LHCN-M2 (cell line): ENCODE measurements at places on chromosomes 1 and 21.

GRCh38 chr1:2499986-2500596, 24.0 kb downstream of the PLCH2 start:
- DNase-seq, result no peak

- DNase-seq, result peak; percentile 100
Observed at GRCh38 chr1:165898837-165899236, 71.4 kb downstream of the UCK2 start.

- no peak for DNase-seq
Observed at GRCh38 chr1:11927866-11928592, 1.8 kb upstream of the KIAA2013 start.

- DNase-seq, result no peak
Observed at GRCh38 chr21:46168238-46168637, 12.9 kb upstream of the FTCD start.

DNA sequence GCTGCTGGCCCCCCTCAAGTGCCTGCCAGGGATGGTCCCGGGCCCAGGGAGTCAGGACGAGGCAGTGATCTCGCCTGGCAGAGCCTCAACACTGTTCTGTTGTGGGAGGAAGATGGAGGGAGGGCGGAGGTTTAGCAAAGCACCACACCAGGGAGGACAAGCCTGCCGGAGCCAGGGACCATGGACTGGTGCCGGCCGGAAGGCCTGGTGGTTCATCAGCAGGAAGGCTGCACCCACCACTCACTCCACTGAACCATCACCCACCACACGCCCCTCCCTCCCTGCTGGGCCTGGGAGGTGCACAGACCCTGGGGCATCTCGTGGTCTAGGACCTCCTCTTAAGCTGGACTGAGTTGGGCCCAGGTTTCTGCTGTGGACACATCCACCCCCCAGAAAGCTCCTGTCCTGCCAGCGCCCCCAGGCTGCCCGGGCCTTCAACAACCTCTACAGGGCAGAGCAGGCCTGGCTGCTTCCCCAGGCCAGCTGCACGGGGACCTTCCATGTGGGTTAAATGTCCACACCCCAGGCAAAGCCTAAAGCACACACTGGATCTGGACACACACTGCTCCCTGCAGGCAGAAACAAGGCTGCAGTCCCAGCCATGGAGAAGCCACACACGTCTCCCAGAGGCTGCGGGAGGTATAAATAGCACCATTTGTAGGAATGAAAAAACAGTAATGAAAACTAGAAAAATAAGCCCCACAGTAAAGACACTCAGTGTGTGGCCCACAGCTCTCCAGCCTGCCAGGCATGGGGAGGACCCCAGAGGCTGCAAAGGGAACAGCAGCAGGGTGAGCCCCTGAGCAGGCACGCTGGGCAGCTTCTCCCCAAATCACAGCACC, 10.4 kb upstream of the TMEM240 start:
- DNase-seq, result peak; percentile 45

DNA sequence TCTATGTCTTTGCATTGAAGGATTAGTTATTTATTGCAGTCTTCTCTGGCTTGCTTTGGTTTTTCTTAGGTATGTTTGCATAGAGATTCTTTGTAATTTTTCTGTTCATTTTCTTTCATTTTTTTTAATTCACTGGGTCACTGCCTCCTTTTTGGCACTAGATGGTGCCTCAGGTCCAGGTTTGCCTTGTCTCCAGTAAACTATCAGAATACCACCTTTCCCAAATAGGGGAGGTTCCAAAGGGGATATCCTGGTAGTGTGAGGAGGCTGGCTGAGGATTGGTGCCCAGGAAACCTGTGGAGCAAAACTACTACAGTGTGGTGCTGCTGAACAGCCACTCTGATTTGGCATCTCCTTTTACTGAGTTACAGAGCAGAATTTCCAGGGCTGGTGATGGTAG, 257.1 kb downstream of the KCTD3 start:
- DNase-seq, result peak; percentile 19

GRCh38 chr1:56387071-56387740, 192.2 kb downstream of the PLPP3 start:
- no peak for DNase-seq
